ENCODE measurements at places on chromosomes 5 and 9. TPM values are rescaled to one million over a fixed set of nuclear protein-coding genes. Genes with fewer than 3 reads are reported as not detected.

GRCh38 chr5:74625742-74626241, 14.7 kb downstream of the ENC1 start:
- no peak for DNase-seq
- no peaks in the 10 kb centered on the region for H3K27me3 ChIP-seq
- H3K36me3 ChIP-seq, result no peaks in the 10 kb centered on the region
- peaks cover 14% of the 10 kb centered on the region for H3K4me1 ChIP-seq

DNA sequence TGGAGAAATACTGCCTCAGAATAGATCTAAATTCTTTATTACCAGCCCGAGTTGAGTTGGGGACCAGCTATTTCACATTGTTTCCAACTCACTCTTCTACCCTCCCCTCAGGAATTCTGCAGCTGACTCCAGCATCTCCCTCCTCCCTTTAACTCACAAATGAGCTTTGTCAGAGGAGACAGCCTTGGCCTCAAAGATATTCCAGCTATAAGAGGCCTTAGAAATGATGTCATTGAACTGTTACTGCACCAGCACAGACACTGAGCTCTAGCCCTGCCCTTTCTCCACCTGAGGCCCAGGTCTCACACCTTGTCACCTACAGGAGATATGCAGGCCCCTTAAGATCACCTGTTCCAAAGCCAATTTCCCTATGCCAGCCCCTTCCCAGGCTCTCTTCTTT, 78.4 kb upstream of the ATP10B start:
- no peaks in the 10 kb centered on the region for H3K4me1 ChIP-seq
- DNase-seq, result no peak
- H3K27me3 ChIP-seq, result no peaks in the 10 kb centered on the region
- H3K27ac ChIP-seq, result no peak overlapping the region
- H3K36me3 ChIP-seq, result no peaks in the 10 kb centered on the region
- no peak overlapping the region for H3K4me3 ChIP-seq

- H3K36me3 ChIP-seq, result no peaks in the 10 kb centered on the region
- H3K27ac ChIP-seq, result no peak overlapping the region
- H3K4me3 ChIP-seq, result no peak overlapping the region
- no peak for DNase-seq
These were observed 79.2 kb upstream of the TBCA start for GRCh38 chr5:77855369-77855768.

GRCh38 chr9:1094749-1095148, 44.6 kb downstream of the DMRT2 start:
- no peak overlapping the region for H3K27ac ChIP-seq
- no peak overlapping the region for H3K4me3 ChIP-seq
- no peak for DNase-seq
- H3K4me1 ChIP-seq, result no peaks in the 10 kb centered on the region

DNA sequence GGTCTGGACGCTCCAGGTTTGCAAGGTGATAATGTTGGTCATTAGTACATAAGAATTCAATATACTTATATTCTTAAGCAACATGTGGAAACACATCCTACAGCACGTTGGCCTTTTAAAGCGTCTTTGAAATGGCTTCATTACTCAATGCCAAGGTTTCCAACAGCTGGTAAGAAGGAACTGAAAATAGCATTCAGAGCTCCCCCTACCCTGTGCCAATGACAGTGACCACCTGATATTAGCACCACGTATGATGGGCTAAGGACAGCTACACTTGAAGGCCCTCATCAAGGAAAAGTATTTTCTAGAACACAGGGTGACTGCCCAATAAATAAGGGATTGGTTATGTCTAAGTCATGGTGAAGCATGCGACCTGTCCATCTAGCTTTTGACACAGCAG, 9.9 kb downstream of the ZNF622 start:
- H3K4me1 ChIP-seq, result peaks cover 49% of the 10 kb centered on the region
- H3K27ac ChIP-seq, result no peak overlapping the region
- DNase-seq, result no peak
- peaks cover 52% of the 10 kb centered on the region for H3K36me3 ChIP-seq
- H3K27me3 ChIP-seq, result no peaks in the 10 kb centered on the region

- H3K4me3 ChIP-seq, result no peak overlapping the region
- no peaks in the 10 kb centered on the region for H3K4me1 ChIP-seq
- no peaks in the 10 kb centered on the region for H3K27me3 ChIP-seq
- DNase-seq, result peak; percentile 35
These were observed 16.7 kb upstream of the SLC25A51 start for GRCh38 chr9:37920471-37921167.

- H3K4me1 ChIP-seq, result no peaks in the 10 kb centered on the region
- no peak overlapping the region for H3K4me3 ChIP-seq
- no peaks in the 10 kb centered on the region for H3K36me3 ChIP-seq
- no peak for DNase-seq
- peaks cover 3% of the 10 kb centered on the region for H3K27me3 ChIP-seq
These were observed 147.2 kb upstream of the KLF4 start for GRCh38 chr9:107636571-107637381.

- H3K4me1 ChIP-seq, result peaks cover 29% of the 10 kb centered on the region
- H3K4me3 ChIP-seq, result no peak overlapping the region
- no peak overlapping the region for H3K27ac ChIP-seq
These were observed 40.6 kb downstream of the USP20 start for GRCh38 chr9:129875687-129876395.

DNA sequence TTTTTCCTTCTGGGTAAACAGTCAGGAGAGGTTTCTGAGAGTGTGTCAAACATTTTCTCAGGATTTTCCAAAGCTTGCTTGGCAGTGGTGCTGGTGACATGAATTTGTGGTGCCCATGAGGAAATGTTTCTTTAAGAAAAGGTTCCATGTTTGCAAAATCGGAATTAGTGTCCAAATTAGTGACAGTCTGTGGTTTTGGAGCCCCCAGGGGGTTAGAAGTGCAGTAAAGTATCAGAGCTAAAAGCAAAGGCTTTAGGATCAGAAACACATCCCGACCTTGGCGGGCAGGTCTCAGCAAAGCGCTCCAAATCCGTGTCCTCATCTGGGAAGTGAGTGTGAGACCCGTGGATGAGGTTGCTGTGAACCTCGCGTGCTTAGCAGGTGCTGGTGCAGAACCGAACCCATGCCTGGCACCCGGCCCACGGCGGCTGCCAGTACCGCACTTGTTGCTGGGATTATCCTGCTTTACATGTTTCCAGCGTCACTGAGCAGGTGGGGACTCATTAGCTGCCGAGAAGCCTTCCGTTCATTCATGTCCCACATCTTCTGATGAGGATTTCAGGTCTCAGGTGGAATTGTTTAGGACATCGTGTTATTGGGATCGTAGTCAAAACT, 70.8 kb upstream of the COL5A1 start:
- no peak overlapping the region for H3K27ac ChIP-seq
- no peak for DNase-seq
- no peak overlapping the region for H3K4me3 ChIP-seq

DNA sequence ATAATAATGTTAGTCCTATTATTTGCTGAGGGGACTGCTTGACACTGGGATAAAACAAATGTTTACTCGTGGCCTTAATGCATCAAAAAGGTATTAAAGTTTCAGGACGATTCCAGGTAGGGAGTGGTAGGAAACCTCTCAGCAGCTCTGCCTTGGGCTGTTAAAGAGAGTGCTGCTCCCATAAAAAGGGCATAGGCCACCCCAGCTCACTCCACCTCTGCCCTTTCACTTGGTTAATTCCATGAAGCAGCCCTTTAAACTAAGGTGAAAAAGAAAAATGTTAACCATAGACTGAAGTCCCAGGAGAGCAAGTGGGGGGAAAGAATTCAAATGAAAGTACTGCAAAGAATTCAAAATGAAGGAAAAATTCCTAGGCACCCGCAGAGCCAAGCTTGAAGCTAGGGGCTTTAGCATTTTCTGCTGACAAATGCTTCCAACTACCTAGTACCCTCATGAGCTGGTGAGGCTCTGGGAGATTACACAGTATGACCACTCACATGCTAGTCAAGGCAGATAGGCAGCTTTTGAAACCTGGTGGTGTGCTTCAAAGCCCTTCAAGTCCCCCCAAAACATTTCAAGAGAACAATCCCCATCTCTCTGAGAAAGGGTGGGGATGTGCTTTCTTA, 8.5 kb downstream of the KLF9 start:
- peaks cover 65% of the 10 kb centered on the region for H3K4me1 ChIP-seq
- H3K27ac ChIP-seq, result no peak overlapping the region
- no peak overlapping the region for H3K4me3 ChIP-seq
- no peaks in the 10 kb centered on the region for H3K36me3 ChIP-seq
- no peaks in the 10 kb centered on the region for H3K27me3 ChIP-seq
- DNase-seq, result no peak

- H3K27ac ChIP-seq, result no peak overlapping the region
- no peak for DNase-seq
- no peaks in the 10 kb centered on the region for H3K27me3 ChIP-seq
- H3K36me3 ChIP-seq, result no peaks in the 10 kb centered on the region
- no peaks in the 10 kb centered on the region for H3K4me1 ChIP-seq
These were observed 580.9 kb upstream of the WWC1 start for GRCh38 chr5:167710444-167711073.

GRCh38 chr9:92615790-92616189, 54.1 kb downstream of the IPPK start:
- no peak overlapping the region for H3K27ac ChIP-seq
- no peak for DNase-seq
- H3K27me3 ChIP-seq, result no peaks in the 10 kb centered on the region
- H3K4me1 ChIP-seq, result no peaks in the 10 kb centered on the region
- no peak overlapping the region for H3K4me3 ChIP-seq
- peaks cover 21% of the 10 kb centered on the region for H3K36me3 ChIP-seq

GRCh38 chr5:167778228-167778627, 513.2 kb upstream of the WWC1 start:
- DNase-seq, result no peak
- no peaks in the 10 kb centered on the region for H3K27me3 ChIP-seq
- no peak overlapping the region for H3K27ac ChIP-seq
- no peaks in the 10 kb centered on the region for H3K36me3 ChIP-seq
- H3K4me3 ChIP-seq, result no peak overlapping the region
- no peaks in the 10 kb centered on the region for H3K4me1 ChIP-seq

- H3K4me3 ChIP-seq, result no peak overlapping the region
- no peak overlapping the region for H3K27ac ChIP-seq
- no peaks in the 10 kb centered on the region for H3K27me3 ChIP-seq
- peaks cover 5% of the 10 kb centered on the region for H3K36me3 ChIP-seq
- no peak for DNase-seq
These were observed 30.7 kb downstream of the FOCAD start for GRCh38 chr9:20714442-20715415.

DNA sequence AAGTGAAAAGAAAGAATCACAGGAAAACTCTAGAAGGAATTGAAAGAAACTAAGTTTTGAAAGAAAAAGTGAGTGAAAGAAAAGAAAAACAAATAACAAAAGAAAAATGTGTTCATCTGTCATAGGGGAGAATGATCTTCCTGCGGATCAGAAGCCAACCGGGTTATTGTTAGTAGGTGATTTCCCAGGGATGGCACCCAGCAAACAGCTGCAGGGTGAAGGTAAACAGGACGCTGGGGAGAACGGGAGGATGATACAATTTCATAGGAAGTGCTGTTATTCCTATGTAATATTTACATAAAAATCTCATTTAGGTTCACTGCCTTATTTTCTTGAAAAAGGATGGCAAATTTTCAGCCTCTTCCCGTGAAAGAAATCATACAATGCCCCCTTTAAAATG, 72.4 kb upstream of the LHFPL2 start:
- H3K36me3 ChIP-seq, result no peaks in the 10 kb centered on the region
- H3K27me3 ChIP-seq, result no peaks in the 10 kb centered on the region
- no peak overlapping the region for H3K27ac ChIP-seq
- no peak for DNase-seq
- H3K4me1 ChIP-seq, result no peaks in the 10 kb centered on the region
- H3K4me3 ChIP-seq, result no peak overlapping the region

DNA sequence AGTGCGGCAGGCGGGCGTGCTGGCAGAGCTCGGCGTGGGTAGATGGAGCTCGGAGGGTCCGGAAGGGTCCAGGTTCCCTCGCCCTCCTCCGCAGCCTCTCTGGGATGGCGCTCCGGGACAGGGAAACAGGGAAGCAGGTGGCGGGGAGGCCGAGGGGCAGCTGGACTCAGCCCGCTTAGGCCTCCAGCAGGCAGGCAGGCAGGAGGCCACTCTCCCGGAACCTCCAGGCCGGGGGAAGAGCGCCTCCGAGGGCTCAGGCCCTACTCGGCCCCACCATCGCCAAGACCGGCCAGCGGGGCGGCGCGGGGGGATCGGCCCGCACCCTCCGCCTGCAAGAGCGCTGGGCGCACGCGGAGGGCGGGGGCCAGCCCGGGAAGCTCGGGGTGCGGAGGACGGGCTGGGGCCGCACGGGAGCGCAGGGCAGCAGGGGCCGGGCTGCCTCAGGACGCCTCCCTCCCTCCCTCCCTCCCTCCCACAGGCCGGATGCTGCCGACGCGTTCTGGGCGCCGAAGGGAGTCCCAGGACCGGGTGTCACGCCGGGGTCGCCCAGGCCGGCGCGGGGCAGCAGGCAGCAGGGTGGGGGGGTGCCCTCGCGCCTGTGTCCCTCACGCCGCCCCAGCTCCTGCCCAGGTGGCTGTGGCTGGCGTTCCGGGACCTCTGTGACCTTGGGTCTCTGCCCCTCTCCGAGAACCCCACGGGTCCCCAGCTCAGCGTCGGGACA, 977 bp downstream of the MGAT4B start:
- peak overlapping the region; percentile 41 for H3K4me3 ChIP-seq
- peak overlapping the region; percentile 54 for H3K27ac ChIP-seq
- H3K27me3 ChIP-seq, result no peaks in the 10 kb centered on the region
- DNase-seq, result no peak
- H3K4me1 ChIP-seq, result peaks cover 33% of the 10 kb centered on the region
- no peaks in the 10 kb centered on the region for H3K36me3 ChIP-seq

DNA sequence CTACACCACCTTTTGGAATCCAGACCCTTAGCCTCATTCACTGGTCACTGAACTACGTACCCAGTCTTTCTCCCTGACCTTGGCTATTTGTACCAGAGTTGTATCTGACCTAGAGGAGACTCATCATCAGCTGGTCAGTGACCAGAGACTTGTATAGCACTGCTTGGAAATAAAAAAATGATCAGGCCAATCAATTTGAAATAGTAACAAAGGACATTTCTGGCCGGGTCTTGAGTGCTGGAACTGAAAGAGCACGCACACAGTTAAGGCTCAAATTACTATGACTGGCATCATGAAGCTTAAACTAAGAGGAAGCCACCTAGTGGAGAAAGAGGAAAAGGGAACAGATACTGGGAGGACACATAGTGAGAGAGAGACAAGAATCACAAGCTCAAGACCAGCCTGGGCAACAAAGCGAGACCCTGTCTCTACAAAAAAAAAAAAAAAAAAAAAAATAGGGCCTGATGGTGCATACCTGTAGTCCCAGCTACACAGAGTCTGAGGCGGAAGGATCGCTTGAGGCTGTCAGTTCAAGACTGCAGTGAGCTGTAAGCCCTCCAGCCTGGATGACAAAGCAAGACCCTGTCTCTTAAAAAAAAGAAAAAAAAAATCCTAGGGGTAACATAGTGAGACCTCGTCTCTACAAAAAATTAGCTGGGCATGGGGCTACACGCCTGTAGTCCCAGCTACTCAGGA, 12.8 kb upstream of the SRP19 start:
- no peaks in the 10 kb centered on the region for H3K27me3 ChIP-seq
- H3K27ac ChIP-seq, result no peak overlapping the region
- no peaks in the 10 kb centered on the region for H3K4me1 ChIP-seq
- no peak overlapping the region for H3K4me3 ChIP-seq
- no peak for DNase-seq
- no peaks in the 10 kb centered on the region for H3K36me3 ChIP-seq

- no peak for DNase-seq
- H3K36me3 ChIP-seq, result no peaks in the 10 kb centered on the region
- no peak overlapping the region for H3K4me3 ChIP-seq
- no peak overlapping the region for H3K27ac ChIP-seq
These were observed 423.5 kb upstream of the RGMB start for GRCh38 chr5:98349990-98350365.

STK10 gene
- total RNA-seq, result 113 TPM

PCDHAC1 gene
- total RNA-seq, result not detected

CHSY3 gene
- not detected for total RNA-seq

TMEM38B gene
- 19.2 TPM for total RNA-seq

PCDHGB6 gene
- total RNA-seq, result 0.13 TPM

TPPP gene
- 0.38 TPM for total RNA-seq

TMEM171 gene
- not detected for total RNA-seq

ZNF366 gene
- total RNA-seq, result not detected

C9orf50 gene
- not detected for total RNA-seq

SLCO4C1 gene
- total RNA-seq, result 0.09 TPM

ANKRD31 gene
- 0.66 TPM for total RNA-seq

MARCOL gene
- total RNA-seq, result not detected

Data from CD8-positive, alpha-beta memory T cell (primary cell).